DMS153 (cell line): ENCODE measurements at places on chromosomes 1 and 21.

DNA sequence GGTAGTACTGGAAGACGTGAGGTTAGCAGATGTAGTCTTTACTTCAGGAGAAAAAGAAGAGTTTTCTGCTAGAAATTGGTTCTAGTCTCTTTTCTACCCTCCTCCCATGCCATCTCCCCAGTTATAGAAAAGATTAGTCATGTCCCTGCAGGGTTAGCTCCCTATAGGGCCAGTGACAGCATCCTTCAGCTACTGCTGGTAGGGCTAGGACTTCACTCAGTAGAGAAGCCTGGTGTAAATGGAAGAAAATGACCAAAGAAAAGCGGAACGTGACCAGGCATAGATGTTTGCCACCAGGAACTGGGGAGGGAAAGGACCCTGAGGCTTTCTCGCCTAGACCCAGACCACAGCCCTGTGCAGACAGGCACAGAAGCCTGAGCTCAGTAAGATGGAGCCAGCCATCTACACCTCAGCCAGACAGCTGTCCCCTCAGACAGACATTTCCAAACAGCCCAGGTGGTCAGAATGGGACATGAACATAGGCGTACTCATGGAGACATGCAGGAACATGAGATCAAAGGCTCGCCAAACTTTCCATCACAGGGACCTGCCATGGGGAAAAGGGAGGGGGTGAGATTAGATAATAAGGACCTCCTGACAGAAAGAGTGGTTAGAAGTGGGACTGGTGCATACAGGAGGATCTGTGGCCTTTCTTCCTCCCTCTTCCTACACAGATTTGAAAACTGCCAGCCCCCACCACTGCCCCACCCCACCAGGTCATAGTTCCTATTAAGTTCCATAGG, 23.5 kb upstream of the SLAMF9 start:
- DNase-seq: no peak

GRCh38 chr1:20321573-20321972, 30.9 kb downstream of the VWA5B1 start:
- DNase-seq: no peak

GRCh38 chr1:226019572-226019971, 20.4 kb upstream of the SDE2 start:
- peak; percentile 85 for DNase-seq

- no peak for DNase-seq
Measured at GRCh38 chr1:53545663-53546408, 86.6 kb downstream of the DMRTB1 start.

GRCh38 chr1:171251042-171251951, 3.0 kb downstream of the FMO1 start:
- DNase-seq: peak; percentile 61
